ENCODE measurements at places on chromosomes 4 and X.

GRCh38 chr4:67809502-67809901, 55.3 kb upstream of the GNRHR start:
- no peak for DNase-seq

- no peak for DNase-seq
These were observed 152.9 kb downstream of the RTL3 start for GRCh38 chrX:78506248-78506647.

DNA sequence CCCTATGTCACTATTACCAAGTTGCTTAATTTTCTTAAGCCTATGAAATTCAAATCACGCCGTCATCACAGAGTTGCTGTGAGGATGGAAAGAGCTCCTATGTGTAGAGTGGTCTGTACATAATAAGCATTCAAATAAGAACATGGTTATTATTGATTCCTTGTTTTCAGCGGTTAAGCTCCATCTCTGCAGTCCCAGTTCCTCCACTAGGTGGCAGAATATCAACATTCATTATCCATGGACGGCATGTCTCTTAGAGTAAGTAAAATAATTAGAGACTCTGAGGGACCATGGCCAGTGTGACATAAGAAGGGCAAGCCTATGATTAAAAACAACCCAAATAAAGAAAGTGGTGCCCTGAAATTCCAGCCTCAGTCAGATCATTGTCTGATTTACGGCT, 132.5 kb upstream of the NHS start:
- DNase-seq = no peak

DNA sequence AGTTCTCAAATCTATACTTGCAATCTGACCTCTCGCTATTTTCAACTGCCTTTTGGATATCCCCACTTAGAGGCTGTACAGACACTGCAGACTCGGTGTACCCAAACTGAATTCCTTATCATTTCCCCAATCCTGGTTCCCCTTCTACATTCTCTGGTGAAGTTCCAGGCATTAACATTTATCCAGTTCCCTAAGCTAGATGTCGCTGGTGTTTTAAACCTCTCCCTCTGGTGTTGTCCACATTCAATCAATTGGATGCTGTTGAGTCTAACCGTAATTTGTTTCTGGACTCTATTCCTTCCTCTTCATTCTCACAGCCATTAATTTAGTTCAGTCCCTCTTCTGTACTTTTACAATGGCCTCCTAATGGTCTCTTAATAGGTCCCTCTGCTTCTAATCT, 7.2 kb upstream of the STK26 start:
- DNase-seq = no peak

DNA sequence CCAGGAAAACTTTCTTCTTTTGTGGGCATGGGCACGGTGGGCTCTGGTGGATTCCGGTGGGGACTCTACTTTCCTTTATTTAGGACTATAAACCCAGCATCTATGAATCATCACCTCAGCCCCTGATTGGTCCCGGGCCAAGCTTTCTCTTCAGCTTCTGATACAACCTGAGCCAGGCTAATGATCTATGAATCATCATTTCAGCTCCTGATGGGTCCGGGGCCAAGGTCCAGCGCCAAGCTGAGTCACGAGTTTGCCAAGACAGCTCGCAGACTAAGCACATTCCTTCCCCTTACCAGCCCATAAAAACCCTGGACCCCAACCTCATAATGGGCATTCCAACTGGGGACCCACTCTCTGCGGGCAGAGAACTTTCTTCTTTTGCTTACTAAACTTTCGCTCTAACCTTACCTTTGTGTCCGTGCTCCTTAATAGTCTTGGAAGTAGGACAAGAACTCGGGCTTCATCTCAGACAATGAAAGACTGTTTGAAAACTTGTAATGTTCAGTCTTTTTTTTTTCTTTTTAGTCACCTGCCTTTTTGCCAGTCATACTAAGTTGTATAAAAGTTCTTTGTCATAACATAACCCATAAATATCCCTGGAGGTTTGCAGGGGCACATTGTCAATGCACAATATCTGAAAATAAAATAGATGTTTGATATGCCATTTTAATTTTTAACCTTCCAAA, 904.9 kb upstream of the EPHA5 start:
- no peak for DNase-seq

GRCh38 chr4:183554346-183554686, 49.5 kb downstream of the ING2 start:
- DNase-seq = no peak

- no peak for DNase-seq
These were observed 9.2 kb downstream of the NHSL2 start for GRCh38 chrX:71919886-71920285.

GRCh38 chr4:167475951-167476350, 241.7 kb upstream of the SPOCK3 start:
- no peak for DNase-seq

GRCh38 chrX:144388738-144389137, 504.9 kb downstream of the UBE2NL start:
- DNase-seq = no peak

DNA sequence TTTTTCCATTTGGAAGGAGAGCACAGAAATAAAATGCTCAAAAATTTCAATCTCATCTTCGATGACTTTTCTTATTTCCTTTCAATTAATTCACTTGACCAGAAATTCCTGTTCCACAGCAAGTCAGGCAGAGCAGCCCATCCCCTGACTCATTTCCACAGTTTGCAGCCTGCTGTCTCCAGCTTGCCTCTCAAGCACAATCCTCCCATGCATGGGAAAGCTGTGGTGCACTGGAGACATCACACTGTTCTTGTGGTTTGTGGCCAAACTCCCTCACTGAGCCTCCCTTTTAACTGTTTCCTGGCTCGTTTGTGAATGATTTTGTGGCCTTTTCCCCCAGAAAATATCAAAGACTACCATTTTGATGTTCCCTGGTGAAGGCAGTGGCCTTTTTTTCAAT, 114.0 kb upstream of the ENPEP start:
- DNase-seq = no peak

GRCh38 chr4:122765692-122766352, 33.3 kb downstream of the BBS12 start:
- DNase-seq = no peak

DNA sequence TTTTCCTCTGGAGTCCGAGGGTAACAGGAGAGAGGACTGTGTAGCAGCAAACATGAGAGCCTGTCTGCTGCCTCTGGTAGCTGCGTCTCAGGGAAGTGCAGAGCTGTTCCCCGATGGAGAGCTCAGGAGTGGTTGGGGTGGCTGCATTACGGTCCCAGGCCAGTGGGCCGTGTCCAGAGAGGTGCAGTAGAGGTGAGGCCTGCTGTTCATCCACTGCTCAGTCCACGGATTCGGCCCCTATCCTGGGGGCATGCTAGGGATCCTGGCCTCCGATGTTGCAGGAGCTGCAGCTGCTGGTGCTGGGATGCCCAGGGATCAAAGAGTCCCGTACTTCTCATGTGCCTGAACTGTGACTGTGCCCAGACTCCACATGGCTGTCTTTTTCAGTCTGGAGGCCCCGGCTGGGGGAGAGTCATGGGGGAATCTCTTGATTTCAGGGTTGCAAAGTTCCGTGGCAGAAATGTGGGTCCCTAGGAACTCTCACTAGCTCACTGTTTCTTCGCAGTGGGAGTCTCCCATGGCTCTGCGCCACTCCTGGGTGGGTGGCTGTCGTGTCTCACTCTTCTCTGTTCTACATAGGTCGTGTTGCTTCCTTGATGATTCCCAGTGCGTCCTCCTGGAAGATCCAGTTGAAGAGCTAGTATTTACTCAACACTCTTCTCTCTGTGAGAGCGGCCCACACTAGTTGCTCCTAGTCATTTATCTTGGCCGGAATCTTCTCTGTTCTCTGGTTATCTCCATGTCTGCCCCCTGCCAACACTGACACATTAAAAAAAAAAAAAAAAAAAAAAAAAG, 109.5 kb upstream of the CENPE start:
- no peak for DNase-seq

- no peak for DNase-seq
These were observed 144.0 kb downstream of the HDX start for GRCh38 chrX:84358271-84358670.

DNA sequence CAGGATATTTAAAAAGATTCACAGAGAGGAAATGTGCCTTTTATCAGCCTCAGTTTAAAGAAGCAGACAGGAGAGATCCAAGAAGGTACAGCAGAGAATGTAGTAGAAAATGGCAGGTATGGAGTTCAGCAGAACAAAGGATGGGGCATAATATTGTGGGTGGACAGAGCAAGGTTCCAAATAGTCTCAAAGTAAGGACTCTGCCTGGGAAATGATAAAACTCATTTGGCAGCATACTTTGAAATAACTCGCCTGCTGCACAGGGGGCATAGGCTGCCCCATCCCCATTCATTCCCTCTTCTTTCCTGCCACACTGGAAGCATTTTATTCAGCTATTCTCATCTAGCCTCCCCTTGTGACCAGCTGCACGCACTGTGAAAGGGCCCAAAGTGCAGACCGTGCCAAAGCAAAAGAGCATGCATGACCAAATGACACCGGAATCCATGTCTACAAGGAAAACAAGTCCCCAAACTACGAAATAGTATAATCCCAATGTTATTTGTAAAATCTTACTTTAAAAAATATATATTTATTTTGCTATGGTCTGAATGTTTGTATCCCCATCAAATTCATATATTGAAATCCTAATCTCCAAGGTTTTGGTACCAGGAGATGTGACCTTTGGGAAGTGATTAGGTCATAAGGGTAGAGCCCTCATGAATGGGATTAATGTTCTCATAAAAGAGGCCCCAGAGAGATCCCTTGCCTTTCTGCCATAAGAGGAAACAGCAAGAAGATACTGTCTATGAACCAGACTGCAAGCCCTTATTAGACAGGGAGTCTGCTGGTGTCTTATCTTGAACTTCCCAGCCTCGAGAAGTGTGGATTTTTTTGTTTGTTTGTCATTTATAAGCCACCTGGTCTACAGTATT, 77.4 kb upstream of the PRSS48 start:
- no peak for DNase-seq

DNA sequence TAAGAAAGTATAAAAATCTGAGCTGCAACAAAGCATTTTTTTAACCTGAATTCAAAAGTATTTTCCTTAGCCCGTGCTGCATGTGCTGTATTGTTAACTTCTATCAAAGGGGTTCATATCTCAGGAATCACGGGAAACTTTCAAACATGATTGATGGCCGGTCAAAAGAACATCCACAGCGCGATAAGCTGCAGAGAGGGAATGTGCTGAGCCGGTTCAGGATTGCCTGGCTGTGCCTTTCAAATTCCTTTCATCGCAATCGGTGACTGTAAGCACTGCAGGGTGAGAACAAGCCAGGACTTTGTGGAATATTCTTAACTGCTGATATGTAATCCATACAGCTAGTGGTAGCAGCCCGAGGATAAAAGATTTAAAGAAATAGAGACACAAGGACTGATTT, 210.9 kb upstream of the NOCT start:
- DNase-seq = no peak

GRCh38 chrX:39675619-39676018, 422.1 kb downstream of the BCOR start:
- DNase-seq = no peak

GRCh38 chr4:26862381-26862915, 1.8 kb downstream of the STIM2 start:
- DNase-seq = no peak

DNA sequence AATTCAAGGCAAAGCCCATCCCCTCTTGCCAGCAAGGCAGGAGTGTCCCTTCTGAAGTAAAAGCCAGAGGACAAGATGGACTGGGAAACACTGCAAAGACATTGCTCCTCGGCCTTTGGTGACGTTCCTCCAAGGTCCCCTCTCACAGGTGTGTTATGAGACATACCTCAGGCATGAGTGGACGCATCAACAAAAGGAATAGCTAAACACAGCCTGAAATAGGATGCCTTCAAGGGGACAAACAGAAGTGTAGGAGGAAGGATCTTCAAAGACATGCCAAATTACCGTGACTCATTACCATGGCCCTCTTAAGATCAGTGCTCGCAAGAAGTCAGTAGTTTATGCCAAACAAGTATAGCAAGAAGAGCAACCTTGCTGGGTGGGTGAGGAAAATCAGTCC, 6.0 kb upstream of the IDS start:
- DNase-seq = no peak

DNA sequence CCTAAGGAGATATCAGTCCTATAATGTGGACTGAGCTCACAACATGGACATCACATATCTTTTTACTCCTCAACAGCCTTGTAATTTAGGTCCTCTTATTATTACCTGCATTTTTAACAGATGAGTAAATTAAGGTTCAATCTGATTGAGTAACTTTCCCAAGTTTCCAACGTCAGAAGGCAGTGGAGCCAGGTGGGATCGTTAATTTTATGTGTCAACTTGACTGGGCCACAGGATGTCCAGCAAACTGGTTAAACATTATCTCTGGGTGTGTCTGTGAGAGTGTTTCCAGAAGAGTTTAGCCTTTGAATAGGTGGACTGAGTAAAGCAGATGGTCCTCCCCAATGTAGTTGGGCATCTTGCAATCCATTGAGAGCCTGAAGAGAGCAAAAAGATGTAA, 59.0 kb upstream of the SLIT2 start:
- no peak for DNase-seq

DNA sequence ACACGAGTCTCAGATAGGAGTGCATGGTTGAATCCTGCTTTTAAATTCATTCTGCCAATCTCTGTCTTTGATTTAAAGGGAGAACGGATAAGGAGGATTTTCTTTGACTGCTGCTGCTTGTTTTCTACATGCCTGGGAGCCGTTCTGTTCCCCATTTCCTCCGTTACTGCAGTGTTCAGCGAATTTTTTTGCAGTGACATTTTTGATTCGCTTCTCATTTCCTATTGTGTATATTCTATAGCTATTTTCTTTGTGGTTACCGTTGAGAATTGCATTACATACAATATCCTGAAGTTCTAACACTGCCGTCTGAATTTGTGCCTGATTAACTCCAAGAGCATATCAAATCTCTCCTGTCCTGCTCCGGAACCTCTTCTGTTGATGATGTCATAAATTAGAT, 14.8 kb upstream of the MAEA start:
- no peak for DNase-seq

- no peak for DNase-seq
These were observed 238.8 kb downstream of the MGST2 start for GRCh38 chr4:139904406-139904805.

GRCh38 chrX:19736389-19736788, 151.0 kb downstream of the SH3KBP1 start:
- DNase-seq = no peak

- DNase-seq = no peak
These were observed at the start of gene GPRIN3 for GRCh38 chr4:89307446-89308160. GPRIN3 (minus strand) TSS chr4:89307800; CDS start chr4:89250110, 57,690 bp downstream.

DNA sequence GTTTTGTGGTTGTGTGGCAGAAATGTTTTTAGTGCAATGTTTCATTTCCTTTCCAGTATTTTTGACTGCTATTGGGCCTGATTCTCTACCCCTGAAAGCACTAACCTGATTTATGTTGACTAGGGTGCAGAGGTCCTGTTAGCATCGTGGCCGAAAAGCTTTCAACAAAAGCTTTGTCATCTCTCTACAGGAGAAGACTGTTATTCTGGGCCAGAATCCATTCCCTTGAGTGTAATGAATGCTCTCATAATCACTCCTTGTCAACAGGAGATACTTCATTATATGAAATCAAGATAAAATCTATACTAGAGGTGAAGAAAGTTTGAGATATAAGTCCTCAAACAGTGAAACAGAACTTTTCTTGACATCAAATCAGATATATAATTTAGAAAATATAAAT, 195.5 kb downstream of the ZNF330 start:
- no peak for DNase-seq
